ENCODE measurements at places on chromosomes 3 and 15. TPM values are rescaled to one million over a fixed set of nuclear protein-coding genes. Genes with fewer than 3 reads are reported as not detected.

GRCh38 chr3:183099838-183100204 is 525 bp upstream of the MCCC1 start:
- no peak for DNase-seq

DNA sequence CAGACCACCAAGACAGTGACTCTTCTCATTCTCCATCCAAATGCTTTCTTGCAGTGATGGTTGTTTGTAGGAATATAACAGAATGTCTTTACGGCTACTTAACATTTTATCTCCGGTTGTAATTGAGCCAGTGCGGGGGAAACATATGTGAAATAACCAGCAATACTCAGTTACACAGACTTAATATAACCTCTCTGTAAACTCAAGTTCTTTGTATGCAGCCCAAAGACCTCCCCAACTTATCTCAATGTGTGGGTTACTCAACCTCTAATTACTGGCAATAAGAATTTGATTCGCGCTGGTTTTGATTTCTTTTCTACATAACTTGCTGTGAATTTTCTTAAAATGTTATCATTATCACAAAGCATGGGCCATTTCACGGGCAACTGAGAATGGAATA is 250.6 kb downstream of the TAFA4 start:
- no peak for DNase-seq

DNA sequence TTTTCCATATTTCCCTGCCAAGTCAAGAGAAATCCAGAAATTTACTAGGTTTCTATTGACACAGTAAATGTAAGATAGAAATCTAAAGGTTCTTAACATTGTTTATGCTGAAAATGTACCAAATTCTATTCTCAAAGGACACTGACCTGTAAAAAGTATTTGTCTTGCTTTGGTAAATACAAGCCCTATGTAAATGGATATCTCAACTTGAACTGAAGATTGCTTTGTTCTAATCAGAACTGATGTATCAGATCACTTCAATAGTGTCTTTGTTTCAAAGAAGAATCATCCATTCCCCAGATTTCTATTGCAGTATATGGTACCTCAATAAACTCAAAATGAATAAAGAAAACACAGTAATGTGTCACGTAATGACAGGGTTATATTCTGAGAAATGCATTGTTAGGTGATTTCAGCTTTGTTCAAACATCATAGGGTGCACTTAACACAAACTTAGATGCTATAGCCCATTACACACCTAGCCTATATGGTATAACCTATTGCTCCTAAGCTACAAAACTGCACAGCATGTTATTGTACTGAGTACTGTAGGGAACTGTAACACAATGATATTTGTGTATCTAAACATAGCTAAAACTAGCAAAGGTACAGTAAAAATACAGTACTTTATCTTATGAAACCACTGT is 143.5 kb upstream of the NECTIN3 start:
- DNase-seq: no peak

The ASB14 gene
- total RNA-seq: 9.0 TPM

GRCh38 chr3:24514119-24514518 is 19.5 kb upstream of the THRB start:
- DNase-seq: no peak

The TMC3 gene
- not detected for total RNA-seq

- no peak for DNase-seq
Measured at GRCh38 chr3:50971487-50971924, 296.8 kb downstream of the DOCK3 start.

DNA sequence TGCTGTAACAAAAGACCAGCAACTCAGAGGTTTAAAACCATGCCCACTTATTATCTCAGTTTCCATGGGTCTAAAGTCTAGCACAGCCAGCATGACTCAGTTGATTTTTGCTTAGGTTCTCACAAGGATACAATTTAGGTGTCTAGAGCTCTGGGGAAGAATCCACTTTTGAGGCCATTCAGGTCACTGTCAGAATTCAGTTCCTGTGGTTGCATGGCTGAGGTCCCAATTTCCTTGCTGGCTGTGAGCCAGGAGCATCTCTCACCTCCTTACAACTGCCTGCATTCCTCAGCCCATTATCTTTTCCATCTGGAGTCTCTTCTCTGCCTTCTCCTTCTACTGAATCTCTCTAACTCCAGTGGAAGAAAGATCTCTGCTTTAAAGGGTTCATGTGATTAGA is 240.5 kb upstream of the CFAP20DC start:
- DNase-seq: no peak

- DNase-seq: no peak
Measured at GRCh38 chr3:142844339-142844977, 44.4 kb downstream of the PCOLCE2 start.

The CORO2B gene
- total RNA-seq: 8.5 TPM

The SAMMSON gene
- not detected for total RNA-seq

DNA sequence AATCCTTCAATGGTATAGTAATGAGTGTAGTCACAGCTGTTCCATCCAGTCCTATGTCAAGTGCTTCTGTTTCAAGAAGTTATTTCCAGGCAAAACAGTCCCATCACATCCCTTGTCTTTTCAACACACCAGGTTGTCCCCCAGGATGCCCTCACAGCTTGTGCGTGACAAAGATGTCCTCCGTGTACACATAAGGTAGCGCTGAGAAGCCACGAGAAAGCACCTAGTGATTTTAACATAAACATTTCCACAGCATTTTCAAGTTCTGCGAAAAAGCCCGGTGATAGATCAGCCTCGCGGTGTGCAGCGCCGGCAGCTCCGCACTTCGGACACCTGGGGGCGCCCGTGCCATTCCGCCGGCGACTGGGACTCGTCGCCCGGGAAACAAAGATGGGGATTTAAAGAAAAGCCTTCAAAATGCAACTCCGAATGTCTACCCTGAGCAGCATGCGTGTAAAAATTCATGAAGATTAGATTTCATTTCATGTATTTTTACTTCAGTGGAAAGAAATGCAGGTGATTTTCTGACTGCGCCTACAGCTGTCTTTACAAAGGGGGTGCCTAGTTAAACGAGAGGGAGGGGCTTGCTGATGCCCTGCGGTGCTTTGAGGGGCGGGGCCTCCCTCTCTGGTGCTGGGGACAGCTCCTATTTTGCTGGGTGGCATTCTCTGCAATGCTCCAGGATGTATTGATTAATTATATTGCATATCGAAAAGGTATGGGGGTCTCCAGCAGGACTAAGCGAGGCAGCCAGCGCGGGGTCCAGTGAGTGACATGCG is 49.9 kb downstream of the KY start:
- DNase-seq: peak; percentile 91

The CHRFAM7A gene
- total RNA-seq: 2.0 TPM

The SERPINI2 gene
- not detected for total RNA-seq

DNA sequence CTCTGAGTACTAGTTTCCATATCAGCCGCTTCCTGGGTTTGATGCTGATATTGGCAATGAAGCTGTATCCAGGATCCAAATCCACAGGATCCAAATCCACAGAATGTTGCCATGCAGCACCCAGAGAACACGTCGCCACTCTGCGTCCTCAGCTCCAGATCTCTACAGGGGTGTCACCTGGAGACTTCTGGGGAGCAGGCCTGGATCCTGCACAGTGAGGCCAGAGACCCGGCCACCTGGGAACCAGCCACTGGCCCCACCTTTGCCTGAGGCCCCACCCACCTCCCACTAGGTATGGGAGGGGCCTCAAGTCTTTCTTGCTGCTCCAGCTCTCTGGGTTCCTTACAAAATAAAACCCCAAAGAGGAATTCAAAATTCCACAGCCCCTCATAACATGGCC is 123.9 kb downstream of the LRRK1 start:
- no peak for DNase-seq

- DNase-seq: no peak
Measured at GRCh38 chr3:71955240-71956068, 170.5 kb upstream of the PROK2 start.

- DNase-seq: no peak
Measured at GRCh38 chr3:40088527-40089170, 220.9 kb upstream of the EIF1B start.

DNA sequence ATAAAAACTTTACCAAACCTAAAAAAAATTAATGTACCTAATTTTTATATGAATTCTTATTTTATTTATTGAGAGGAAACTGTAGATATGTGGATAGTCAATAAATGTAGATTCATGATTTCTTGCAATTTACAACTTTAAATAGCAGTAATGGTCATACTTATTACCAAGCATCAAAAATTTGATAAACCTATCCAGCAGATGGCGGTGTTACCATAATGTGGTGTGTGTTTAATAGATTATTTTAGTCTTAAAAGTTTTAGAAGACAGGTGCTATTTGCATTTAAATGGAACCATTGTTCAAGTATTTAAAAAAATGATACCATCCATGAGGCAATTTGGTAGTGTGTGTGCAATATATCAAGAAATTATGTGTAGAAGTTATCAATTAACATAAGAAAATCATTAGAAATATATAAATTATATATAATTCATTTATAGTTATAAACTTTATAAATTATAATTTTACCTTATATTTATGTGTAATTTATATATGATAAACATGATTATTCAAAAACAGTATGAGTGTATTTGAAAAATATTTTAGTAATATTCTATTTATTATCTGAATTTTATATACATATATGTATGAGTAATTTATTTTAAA is 176.0 kb upstream of the BCHE start:
- no peak for DNase-seq

DNA sequence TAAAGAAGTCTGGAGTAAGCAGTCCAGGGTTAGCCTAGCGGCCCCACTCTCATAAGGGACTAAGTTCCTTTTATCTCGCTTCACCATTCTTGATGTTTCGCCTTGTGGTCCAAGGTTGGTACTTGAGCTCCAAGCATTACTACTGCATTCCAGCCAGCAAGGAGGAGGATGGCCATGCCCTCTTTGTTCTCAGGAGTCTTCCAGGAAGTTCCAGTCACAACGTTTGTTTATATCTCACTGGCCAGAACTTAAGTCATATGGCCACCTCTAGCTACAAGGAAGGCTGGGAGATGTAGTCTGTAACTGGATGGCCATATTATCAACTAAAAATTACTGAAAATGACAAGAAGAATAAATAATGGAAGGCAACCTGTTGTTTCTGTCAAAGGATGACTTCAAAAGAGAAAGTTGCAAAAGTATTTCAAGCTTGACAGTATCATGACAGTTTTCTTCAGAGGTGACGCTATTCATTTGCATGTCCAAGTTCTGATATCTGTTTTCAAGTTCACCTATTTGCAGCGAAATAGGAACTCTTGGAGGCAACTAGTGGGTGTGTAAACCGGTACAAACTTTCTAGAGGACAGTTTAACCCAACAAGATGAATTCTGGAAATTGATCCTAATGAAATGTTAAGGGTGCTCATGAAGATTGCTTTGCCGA is 118.6 kb downstream of the PGPEP1L start:
- no peak for DNase-seq

DNA sequence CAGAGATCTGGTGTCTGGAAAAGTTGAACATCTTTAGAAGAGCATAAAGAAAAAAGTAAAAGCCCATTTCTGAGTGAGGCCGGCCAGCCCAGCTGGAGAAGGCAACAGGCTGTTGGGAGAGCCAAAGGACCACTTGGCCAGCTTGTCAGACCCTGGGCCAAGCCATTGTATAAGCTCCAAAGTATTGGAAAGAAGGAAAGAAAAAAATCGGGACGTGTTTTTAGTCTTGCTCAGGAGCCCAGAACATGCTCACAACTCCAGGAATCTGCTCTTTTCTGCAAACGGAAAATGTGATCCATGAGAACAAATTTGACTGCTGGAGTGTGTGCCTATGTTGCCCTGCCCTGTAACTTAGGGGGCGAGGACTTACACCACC is 10.4 kb upstream of the CLPX start:
- no peak for DNase-seq

The TRAT1 gene
- total RNA-seq: not detected

The ACTRT3 gene
- total RNA-seq: 0.84 TPM

- no peak for DNase-seq
Measured at GRCh38 chr15:39622660-39623516, 42.0 kb downstream of the THBS1 start.

DNA sequence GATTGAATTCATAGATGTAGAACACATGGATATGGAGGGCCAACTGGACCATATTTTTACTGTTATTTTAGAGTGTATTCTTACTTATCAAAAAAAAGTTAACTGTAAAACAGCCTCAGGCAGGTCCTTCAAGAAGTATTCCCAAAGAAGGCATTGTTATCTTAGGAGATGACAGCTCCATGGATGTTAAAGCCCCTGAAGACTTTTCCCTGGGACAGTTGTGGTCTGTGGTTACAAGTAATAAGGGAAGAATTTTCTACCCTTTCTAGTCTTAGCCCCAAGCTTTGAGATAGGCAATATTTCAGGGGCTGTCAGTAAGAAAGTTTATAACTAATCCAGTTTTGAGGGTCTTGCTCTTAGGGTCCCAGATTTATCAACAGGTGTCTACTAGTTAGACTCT is 62.5 kb downstream of the LRRC49 start:
- no peak for DNase-seq

DNA sequence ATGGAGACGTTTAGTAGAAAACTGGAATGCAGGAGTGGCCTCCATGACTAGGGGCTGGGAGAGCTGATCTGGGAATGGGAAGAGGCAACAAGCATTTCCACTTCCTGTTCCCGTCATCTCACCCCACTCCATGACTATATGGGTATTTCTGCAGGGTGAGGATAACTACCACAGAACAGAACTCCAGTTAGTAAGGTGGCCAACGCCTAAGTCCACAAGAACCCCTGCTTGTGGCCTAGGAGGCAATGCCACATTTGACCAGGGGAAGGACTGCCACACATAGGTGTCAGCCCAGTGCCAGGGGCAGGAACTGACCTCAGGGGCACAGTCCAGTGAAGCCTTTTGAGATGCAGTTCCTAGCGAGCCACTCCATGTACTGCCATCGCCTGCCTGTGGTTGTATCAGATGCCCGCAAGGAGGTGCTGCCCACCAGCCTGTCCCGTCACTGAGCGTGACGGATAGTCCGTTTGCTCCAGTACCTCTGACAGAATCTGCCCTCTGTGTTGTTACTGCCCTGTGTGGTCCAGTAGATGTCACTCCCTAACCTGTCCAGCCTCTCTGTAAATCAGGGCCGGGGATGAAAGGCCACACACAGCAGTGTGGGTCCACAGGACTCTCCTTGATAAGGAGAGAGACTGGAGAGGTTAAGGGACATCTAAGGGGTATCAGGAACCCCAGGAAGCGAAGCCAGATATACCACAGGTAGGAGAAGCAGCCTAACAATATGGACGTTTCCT is 3.5 kb upstream of the MTFMT start:
- no peak for DNase-seq

- DNase-seq: no peak
Measured at GRCh38 chr15:96700555-96700954, 370.1 kb downstream of the NR2F2 start.

The HRG gene
- not detected for total RNA-seq

The VEPH1 gene
- 0.41 TPM for total RNA-seq

DNA sequence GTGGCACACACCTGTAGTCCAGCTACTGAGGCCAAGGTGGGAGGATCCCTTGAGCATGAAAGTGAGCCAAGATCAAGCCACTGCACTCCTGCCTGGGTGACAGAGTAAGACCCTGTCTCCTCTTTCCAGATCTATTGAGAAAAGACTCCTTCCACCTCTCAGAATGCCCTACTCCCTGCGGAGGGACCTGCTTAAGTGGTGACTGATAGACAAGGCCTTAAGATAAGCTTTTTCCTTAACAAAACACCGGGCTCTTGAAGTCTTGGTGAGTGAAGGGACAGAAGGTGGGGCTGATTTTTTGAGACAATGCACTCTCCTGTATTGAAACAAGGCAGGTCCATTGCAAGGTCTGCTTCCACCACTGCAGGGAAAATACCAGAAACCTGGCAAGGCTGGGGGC is 338.4 kb upstream of the FRG2C start:
- no peak for DNase-seq

- DNase-seq: no peak
Measured at GRCh38 chr15:93093765-93094164, 4.8 kb upstream of the RGMA start.

Data from Right ventricle myocardium inferior (tissue), 1 donor.